Osteocyte (in vitro differentiated cells): ENCODE measurements at places on chromosomes 6 and 20. TPM values are rescaled to one million over a fixed set of nuclear protein-coding genes. Genes with fewer than 3 reads are reported as not detected.

DNA sequence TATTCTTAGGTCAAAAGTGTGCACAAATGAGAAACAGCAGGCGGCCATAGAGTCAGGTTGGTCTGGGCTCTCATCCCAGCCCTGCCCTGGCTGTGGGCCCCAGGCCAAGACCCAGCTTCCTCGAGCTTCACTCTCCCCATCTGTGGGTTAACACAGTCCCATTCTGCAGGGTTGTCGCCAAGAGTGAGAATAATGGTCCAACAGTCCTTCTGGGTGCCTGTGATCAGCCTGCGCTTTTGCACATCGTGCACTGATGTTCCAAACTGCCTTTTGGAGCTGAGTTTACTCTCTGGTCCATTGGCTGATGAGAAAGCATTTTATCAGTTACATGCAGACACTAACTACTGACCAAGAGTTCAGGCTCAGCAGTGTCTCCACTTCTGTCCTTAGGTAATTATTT lies 82.6 kb downstream of the INSM1 start:
- no peaks in the 10 kb centered on the region for H3K27me3 ChIP-seq
- peaks cover 17% of the 10 kb centered on the region for H3K4me1 ChIP-seq
- no peak overlapping the region for H3K4me3 ChIP-seq
- H3K36me3 ChIP-seq: no peaks in the 10 kb centered on the region

GRCh38 chr6:78561015-78561414 lies 306.3 kb upstream of the IRAK1BP1 start:
- peaks cover 8% of the 10 kb centered on the region for H3K4me1 ChIP-seq
- H3K27me3 ChIP-seq: no peaks in the 10 kb centered on the region
- no peak overlapping the region for H3K4me3 ChIP-seq
- peaks cover 3% of the 10 kb centered on the region for H3K36me3 ChIP-seq

Gene SFT2D1
- 30.8 and 34.0 TPM in 2 replicates for total RNA-seq

DNA sequence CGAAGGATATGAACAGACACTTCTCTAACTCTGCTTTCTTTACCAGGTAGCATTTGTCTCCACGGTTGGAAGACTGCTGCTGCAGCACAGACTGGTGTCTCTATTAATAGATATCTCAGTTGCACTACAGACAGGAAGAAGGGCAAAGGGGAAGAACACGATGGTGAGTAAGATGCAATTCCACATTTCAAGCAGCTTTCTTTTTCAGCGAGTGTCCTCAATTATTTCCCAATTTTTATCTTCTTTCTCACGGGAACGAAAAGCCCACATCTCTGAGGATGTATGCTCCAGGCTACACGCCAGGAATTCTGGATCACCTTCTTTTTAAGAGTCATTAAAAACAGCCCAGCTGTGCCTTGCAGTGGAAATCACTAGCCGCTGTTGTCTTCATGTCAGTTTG lies 311.6 kb upstream of the ECI2 start:
- H3K27me3 ChIP-seq: no peaks in the 10 kb centered on the region
- no peak for DNase-seq
- H3K27ac ChIP-seq: no peak overlapping the region

Gene GMDS
- total RNA-seq: 30.7 and 30.9 TPM in 2 replicates

Gene RNF217
- 55.2 and 75.7 TPM in 2 replicates for total RNA-seq

- no peak for DNase-seq
- no peak overlapping the region for H3K4me3 ChIP-seq
- H3K27ac ChIP-seq: no peak overlapping the region
- H3K4me1 ChIP-seq: no peaks in the 10 kb centered on the region
- no peaks in the 10 kb centered on the region for H3K36me3 ChIP-seq
Observed at GRCh38 chr6:170155464-170156196, 135.2 kb downstream of the DLL1 start.

DNA sequence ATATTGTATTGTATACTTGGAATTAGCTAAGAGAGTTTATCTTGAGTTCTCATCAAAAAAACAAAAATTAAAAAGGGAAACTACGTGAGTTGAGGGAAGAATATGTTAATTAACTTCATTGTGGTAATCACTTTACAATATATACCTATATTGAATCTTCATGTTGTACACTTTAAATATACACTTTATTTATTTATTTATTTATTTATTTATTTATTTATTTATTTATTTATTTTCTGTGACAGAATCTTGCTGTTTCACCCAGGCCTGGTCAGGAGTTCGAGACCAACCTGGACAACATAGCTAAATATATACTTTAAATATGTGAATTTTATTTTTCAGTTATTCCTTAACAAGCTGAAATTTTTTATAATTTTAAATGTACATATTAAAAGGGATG lies 74.1 kb downstream of the VIP start:
- no peak for DNase-seq
- H3K4me1 ChIP-seq: no peaks in the 10 kb centered on the region
- peaks cover 13% of the 10 kb centered on the region for H3K27me3 ChIP-seq
- no peak overlapping the region for H3K27ac ChIP-seq

Gene OR14J1
- total RNA-seq: not detected in 2 replicates

DNA sequence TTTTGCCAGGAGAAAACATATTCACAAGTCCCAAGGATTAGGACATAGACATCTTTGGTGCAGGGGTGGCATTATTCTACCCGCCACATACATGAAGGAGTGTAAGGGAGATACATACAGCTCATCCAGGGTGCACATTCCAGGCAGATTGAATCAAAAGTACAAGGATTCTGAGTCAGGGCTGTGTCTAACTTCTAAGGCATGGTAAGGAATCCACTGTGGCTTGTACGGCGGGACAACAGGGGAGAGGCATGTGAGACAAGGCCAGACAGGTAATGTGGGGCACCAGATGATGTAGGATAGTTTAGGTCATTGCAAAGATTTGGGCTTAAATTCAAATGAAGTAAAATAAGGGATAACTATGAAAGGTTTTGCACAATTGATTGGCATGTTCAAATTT lies 780.9 kb downstream of the C6orf118 start:
- no peaks in the 10 kb centered on the region for H3K4me1 ChIP-seq
- H3K27me3 ChIP-seq: no peaks in the 10 kb centered on the region
- H3K4me3 ChIP-seq: no peak overlapping the region

- no peak for DNase-seq
- H3K4me1 ChIP-seq: peaks cover 13% of the 10 kb centered on the region
- H3K36me3 ChIP-seq: no peaks in the 10 kb centered on the region
- no peak overlapping the region for H3K4me3 ChIP-seq
Observed at GRCh38 chr6:21802175-21802822, 208.7 kb downstream of the SOX4 start.

DNA sequence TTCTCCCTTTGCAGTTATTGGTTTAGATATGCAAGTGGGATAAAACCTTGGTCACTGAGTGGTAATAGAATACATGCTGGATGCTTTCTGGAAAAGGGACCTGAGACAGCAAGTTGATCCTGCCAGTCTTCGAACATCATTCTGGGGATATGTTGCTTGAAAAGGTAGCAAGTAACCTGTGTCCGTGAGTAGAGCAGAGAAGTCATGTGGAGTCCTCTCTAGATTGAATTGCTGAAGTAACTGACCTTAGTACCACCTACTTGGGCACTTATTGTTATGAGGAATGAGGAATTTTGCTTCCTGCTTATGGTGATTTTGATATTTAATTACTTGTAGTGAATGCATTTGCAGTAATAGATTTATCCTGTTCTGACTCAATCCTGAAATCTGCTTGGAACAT lies 367.3 kb upstream of the IMPG1 start:
- no peak overlapping the region for H3K4me3 ChIP-seq
- H3K4me1 ChIP-seq: no peaks in the 10 kb centered on the region
- H3K36me3 ChIP-seq: no peaks in the 10 kb centered on the region
- H3K27me3 ChIP-seq: no peaks in the 10 kb centered on the region

Gene RUNX2
- 25.3 and 28.1 TPM in 2 replicates for total RNA-seq

DNA sequence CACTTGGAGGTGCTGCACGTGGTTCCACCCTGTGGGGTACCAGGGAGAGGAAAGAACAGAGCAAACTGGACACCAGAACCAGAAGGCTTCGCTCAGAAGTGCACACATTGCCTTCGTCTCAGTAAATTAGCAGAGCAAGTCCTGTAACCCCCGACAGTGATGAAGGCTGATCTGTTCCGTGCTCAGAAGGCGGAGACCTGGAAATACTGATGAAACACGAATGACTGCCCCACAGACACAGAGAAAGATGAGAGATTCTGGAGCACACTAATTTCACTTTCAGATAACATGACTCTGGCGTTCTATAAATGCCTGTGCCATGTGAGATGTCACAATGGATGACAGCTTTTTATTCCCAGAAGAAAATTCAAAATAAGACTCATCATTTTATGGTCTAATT lies 44.2 kb upstream of the CCR6 start:
- H3K4me3 ChIP-seq: no peak overlapping the region
- H3K27me3 ChIP-seq: peaks cover 14% of the 10 kb centered on the region

GRCh38 chr20:4833074-4833728 lies 111.5 kb downstream of the PRND start:
- no peak overlapping the region for H3K4me3 ChIP-seq
- peaks cover 13% of the 10 kb centered on the region for H3K4me1 ChIP-seq
- H3K36me3 ChIP-seq: peaks cover 2% of the 10 kb centered on the region
- no peak for DNase-seq

Gene SSTR4
- total RNA-seq: not detected in 2 replicates

DNA sequence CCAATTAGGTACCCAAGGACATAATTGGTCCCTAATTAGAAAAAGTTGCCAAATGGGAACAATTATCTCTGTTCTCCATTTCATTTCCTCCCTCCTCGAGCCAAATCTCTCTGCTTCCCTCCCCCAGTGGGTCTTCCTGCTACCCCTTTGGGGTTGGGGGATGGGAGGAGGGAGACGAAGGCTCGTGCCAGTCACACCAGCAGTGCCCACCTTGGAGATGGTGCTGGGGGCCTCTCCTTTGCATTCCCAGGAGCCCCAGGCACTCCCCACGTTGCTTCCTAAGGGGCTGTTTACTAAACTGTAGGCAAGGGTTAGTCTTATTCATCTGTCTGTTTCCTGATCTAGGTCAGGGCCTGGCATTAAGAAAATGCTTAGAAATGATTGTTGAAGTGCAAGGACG lies 33.1 kb downstream of the MDFI start:
- no peaks in the 10 kb centered on the region for H3K36me3 ChIP-seq
- H3K27ac ChIP-seq: no peak overlapping the region
- no peak for DNase-seq
- H3K4me3 ChIP-seq: no peak overlapping the region
- peaks cover 42% of the 10 kb centered on the region for H3K27me3 ChIP-seq

DNA sequence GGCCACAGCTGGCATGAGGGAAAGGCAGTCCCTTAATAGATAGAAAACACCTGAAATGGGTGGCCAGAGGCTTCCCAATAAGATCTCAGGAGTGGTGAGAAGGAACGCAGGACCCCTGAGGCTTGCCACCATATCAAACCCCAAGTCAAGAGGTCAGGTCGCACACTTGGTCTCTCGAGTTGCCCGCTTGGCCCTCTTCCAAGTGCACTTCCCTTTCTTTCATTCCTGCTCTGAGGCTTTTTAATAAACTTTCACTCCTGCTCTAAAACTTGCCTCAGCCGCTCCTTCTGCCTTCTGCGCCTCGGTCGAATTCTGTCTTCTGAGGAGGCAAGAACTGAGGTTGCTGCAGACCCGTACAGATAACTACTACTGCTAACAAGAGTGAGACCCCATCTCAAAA lies 64.2 kb downstream of the SLC2A10 start:
- no peak for DNase-seq
- H3K4me3 ChIP-seq: no peak overlapping the region
- H3K27ac ChIP-seq: no peak overlapping the region
- no peaks in the 10 kb centered on the region for H3K36me3 ChIP-seq
- H3K4me1 ChIP-seq: no peaks in the 10 kb centered on the region
- H3K27me3 ChIP-seq: peaks cover 61% of the 10 kb centered on the region

DNA sequence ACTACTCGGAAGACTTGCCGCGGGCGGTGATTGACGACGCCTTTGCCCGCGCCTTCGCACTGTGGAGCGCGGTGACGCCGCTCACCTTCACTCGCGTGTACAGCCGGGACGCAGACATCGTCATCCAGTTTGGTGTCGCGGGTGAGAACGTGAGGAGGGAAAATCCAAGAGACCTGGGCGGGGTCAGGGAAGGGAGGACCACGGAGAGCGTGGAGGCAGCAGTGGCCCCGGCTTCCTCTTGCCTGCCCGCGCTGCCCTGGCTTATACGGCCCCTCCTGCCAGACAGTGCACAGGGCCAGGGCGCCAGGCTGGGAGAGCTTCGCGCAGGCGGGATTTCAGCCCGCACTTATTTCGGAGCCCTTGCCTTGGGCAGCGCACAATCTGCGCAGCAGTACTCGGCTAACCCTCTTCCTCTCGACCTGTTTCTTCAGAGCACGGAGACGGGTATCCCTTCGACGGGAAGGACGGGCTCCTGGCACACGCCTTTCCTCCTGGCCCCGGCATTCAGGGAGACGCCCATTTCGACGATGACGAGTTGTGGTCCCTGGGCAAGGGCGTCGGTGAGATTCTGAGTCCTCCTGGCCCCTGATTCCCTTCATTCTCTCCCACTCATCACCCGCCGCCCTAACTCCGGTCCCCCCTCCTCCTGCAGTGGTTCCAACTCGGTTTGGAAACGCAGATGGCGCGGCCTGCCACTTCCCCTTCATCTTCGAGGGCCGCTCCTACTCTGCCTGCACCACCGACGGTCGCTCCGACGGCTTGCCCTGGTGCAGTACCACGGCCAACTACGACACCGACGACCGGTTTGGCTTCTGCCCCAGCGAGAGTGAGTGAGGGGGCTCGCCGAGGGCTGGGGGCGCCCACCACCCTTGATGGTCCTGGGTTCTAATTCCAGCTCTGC lies 2.0 kb downstream of the MMP9 start:
- H3K4me1 ChIP-seq: peaks cover 9% of the 10 kb centered on the region
- DNase-seq: no peak
- peaks cover 33% of the 10 kb centered on the region for H3K27me3 ChIP-seq
- no peaks in the 10 kb centered on the region for H3K36me3 ChIP-seq

- H3K4me1 ChIP-seq: no peaks in the 10 kb centered on the region
- no peaks in the 10 kb centered on the region for H3K36me3 ChIP-seq
- H3K27me3 ChIP-seq: no peaks in the 10 kb centered on the region
- no peak for DNase-seq
- no peak overlapping the region for H3K27ac ChIP-seq
Observed at GRCh38 chr20:55153001-55153645, 677.7 kb downstream of the DOK5 start.

- H3K27ac ChIP-seq: no peak overlapping the region
- H3K4me1 ChIP-seq: peaks cover 3% of the 10 kb centered on the region
- peaks cover 54% of the 10 kb centered on the region for H3K27me3 ChIP-seq
- H3K4me3 ChIP-seq: no peak overlapping the region
Observed at GRCh38 chr20:62475027-62475771, 596 bp downstream of the GATA5 start.

Gene RAET1G
- total RNA-seq: 0.55 and 0.73 TPM in 2 replicates

DNA sequence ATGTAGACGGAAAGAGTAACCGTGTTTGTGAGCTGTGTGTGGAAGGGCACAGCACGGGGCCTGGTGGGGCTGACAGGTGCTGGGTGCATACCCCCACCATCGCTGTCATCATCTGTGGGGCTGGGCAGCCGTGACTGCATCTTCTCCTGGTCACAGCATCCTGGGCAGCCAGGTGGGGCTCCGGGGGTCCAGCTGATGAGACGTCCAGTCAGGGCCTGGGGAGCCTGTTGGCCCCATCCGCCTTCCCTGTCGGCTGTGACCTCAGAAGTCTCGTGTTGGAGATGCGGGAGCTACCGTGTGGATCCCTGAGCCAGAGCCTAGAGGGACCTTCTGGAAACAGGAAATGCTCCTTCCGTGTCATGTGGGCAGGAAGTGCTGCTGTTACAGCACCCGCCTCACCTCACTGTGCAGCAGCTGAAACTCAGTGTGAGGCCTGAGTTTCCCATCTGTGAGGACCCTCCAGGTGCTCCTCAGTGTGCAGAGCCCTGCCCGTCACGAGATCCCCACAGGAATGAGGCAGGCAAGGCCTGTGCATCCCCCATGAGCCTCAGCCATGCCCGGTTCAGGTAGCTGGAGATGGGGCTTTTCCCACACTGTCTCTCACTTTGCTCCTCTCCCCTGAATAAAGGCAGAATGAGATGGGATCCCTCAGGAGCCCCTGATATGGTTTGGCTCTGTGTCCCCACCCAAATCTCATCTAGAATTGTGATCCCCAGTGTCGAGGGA lies 108.7 kb downstream of the ERMARD start:
- no peak overlapping the region for H3K27ac ChIP-seq
- H3K4me3 ChIP-seq: no peak overlapping the region
- H3K36me3 ChIP-seq: no peaks in the 10 kb centered on the region
- peak; percentile 78 for DNase-seq
